ENCODE measurements at places on chromosomes 4 and X.

DNA sequence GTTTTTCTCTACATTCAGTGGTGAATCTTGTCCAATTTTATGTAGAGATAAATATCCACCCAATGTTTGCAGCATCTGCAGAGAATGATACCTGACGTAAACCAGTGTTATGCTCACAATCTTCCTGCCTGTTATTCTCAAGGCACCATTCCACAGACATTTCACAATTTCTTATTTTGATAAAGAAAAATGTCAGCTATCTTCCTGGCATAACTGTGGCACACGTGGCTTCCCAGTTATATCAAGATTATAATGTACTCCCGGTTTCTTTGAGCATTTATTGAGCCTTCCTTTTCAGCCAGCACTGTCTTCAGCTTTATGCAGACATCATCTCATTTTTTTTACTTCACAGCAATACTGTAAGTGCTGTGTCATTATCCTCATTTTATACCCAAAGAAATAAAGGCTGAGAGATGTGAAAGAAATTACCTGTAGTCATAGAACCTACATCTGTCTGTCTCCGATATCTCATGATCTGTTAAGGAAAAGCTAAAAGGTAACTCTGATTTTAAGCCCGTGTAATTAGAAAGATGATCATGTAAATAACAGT lies 1300.8 kb upstream of the TENM3 start:
- H3K36me3 ChIP-seq = no peaks in the 10 kb centered on the region
- no peak for DNase-seq
- H3K4me1 ChIP-seq = no peaks in the 10 kb centered on the region
- no peak overlapping the region for H3K4me3 ChIP-seq
- no peaks in the 10 kb centered on the region for H3K27me3 ChIP-seq

GRCh38 chr4:76206222-76206942 lies 7.2 kb downstream of the SCARB2 start:
- peaks cover 75% of the 10 kb centered on the region for H3K4me1 ChIP-seq
- no peak for DNase-seq
- no peaks in the 10 kb centered on the region for H3K27me3 ChIP-seq
- H3K36me3 ChIP-seq = no peaks in the 10 kb centered on the region
- H3K4me3 ChIP-seq = no peak overlapping the region

GRCh38 chr4:56149591-56149990 lies 200.8 kb downstream of the CEP135 start:
- no peak for DNase-seq
- H3K36me3 ChIP-seq = no peaks in the 10 kb centered on the region
- H3K27me3 ChIP-seq = no peaks in the 10 kb centered on the region

DNA sequence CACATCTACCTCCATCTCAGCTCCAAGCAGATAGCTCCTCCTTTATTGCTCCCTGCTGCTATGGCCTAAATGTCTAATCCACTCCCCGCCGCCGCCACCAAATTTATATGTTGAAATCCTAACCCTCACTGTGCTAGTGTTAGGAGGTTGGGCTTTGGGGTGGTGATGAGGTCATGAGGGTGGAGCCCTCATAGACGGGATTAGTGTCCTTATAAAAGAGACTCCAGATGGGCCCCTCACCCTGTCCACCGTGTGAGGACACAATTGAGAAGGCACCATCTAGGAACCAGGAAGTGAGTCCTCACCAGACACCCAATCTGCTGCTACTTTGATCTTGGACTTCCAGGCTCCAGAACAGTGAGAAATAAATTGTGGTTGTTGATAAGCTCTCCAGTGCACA lies 13.6 kb upstream of the TBC1D14 start:
- H3K4me3 ChIP-seq = no peak overlapping the region
- H3K27me3 ChIP-seq = no peaks in the 10 kb centered on the region
- no peaks in the 10 kb centered on the region for H3K36me3 ChIP-seq
- no peak overlapping the region for H3K27ac ChIP-seq

Measured in vagina (tissue), 2 donors.